ENCODE measurements at places on chromosomes 3 and 15.

DNA sequence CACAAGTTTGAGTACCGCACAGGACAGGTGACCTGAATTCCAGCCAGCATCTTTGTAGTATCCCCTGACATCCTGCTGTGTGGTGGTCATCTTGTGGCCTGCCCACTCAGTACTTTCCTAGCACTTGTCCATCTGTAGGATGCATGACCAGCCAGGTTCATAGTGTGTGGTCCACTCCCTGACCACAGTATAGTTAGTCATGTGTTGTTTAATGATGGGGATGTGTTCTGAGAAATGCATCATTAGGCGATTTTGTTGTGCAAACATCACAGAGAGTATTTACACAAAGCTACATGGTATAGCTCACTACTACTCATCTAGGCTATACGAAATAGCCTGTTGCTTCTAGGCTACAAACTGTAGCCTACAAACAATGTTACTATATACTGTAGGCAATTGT is 16.9 kb upstream of the RBPMS2 start:
- DNase-seq, result no peak

DNA sequence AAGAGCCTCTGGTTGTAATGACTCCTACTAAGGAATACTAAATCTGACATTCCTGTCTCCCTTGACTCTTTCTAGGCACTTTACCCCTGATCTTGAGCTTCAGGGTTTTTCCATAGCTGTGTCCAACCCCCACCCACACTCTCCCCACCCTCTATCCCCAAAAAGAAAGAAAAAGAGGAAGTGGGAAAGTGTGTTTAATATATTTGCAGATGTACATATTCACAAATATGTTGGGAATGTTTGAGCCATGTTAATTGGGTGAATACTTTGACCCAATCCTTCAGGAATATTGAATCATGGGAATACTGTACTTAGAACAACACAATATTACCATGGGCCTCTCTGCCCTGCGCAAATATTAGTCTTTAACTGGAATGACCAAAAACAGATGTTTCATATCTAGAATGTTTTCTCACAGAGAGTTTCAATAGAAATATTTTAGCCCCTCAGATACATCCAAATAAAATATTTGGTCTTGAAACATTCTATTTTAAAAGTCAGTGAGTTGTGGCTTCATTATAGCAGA is 19.8 kb upstream of the PFN2 start:
- DNase-seq, result no peak

GRCh38 chr3:52838561-52839267 is 3.9 kb upstream of the MUSTN1 start:
- no peak for DNase-seq

DNA sequence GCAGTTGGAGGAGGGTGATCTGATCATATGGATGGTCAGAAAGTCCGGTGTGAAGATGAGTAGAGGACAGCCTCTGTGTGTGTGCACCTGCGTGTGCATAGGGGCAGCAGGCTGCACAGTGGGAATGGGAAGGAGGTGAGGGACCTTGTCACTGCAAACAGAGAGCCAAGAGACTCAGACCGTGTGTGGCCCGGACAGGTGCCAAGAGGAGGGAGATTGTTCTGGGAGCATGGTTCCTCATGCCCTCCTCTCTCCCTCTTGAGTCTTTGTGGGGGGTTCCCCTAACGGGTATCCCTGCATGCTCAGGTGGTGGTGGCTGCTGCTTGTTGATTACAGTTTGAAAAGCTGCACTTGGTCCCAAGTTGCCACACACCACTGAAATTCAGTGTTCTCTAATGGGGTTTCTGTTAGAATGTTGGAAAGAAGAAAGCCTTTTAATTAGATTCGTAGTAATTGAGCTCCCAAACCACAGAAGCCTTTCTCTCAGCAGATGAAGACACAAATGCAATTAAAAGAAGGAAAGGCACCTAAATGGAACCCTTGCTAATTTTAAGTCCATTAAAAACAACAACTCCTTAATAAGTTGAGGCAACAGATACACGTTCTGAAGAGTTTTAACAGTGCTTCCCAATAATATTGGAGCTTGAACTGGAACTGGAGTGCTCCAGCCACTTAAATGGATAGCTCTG is 68.9 kb downstream of the CHRNA7 start:
- no peak for DNase-seq

- DNase-seq, result no peak
Observed at GRCh38 chr3:5666455-5666854, 478.9 kb downstream of the EDEM1 start.

DNA sequence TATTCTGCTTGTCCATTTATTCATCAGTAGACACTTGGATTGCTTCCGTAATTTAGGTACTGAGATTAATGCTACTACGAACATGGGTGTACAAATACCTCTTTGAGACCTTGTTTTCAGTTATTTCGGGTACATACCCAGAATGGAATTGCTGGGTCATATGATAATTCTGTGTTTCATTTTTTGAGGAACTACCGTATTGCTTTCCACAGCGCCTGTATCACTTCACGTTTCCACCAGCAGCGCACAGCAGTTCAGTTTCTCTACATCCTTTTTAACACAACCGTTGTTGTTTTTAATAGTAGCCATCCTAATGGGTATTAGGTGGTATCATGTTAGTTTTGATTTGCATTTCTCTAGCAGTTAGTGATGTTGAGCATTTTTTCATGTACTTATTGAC is 9.5 kb downstream of the PAK2 start:
- no peak for DNase-seq
